Mammary epithelial cell (primary cell): ENCODE measurements at places on chromosomes 2 and 18.

GRCh38 chr2:96528700-96529375 is 7.7 kb upstream of the ARID5A start:
- DNase-seq, result no peak

DNA sequence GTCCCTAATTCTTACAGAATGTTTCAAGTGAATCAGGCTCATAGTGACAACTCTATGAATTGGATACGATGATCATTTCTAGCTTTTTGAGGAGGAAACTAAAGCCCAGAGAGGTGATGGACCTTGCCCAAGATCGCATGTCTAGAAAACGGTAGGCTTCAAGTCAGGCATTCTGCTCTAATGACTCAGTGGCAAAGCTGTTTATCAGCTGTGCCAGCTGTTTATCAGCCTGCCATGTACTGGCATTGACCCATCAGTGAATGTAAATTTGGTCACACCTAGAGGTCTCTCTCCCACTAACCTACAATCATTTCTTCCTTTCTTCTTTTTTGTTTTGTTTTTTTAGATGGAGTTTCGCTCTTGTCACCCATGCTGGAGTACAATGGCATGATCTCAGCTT is 6.1 kb upstream of the DAW1 start:
- no peak for DNase-seq

DNA sequence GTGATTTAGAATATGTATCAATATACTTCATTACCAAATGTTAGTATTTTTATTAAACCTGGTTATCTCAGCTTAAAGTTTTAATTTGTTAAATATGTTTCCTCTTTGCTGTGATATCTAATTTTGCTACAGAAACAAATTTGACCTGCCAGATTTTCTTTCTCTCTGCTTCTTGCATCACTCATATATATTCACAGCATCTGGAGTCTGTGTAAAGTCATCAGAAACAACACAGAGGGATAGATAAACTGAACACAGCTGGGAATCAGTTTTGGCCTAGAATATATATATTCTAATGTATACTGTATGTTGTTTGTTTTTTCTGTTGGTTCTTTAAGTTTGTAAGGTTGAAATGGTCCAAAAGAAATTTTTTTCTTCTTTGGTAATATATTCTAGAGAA is 8.5 kb downstream of the PSMD14 start:
- DNase-seq, result no peak

GRCh38 chr2:60066096-60066839 is 487.2 kb downstream of the BCL11A start:
- DNase-seq, result no peak

DNA sequence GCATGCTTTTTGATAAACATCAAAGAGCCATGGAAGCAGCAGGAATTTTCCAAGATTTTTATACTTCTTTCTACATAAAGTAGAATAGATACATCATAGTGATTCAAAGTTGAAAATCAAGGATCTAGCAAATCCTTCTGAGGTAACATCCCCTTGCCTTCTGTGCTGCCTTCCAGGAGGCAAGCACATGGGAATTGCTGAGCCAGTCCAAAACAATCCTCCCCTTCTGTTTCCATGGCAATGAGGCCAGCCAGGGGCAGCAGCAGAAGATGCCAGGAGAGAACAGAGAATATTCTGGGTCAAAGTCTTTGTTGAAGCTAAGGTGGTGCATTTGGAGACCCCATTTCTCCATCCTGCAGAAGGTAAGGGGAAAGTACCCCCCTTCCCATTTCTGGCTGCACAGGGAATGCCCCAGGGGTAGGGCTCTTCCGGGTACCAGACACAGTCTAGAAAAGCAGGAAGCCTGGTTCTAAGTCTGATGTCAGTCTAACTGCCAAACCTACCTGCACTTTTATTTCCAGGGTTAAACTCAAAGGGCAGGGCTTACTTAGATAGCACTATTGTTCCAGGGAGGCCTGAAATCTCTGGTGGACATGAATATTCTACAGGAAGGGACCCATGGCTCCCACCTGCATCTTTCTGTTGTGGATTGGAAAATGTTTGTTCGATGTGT is 22.1 kb downstream of the CENPA start:
- no peak for DNase-seq

GRCh38 chr18:36459203-36459602 is 161.7 kb downstream of the FHOD3 start:
- DNase-seq, result no peak

GRCh38 chr2:120511536-120511935 is 165.6 kb downstream of the INHBB start:
- DNase-seq, result no peak

DNA sequence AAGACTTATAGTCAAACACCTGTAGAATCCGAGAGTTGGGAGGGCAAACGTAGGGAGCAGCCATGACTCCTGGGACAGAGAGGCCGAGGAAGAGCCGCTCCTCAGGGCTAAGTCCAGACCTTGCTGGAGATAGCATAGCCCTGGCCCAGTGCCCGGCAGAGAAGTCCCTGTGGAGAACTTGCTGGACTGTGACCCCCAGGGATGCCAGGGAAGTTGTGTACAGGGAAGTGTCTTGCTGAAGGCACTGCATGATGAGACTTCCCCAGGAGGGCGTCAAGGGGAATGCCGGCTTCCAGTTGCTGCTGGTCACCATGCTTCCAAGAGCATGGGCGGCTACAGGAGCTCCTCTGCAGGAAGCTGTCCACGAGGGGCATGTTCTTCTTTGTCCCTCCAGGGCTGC is 8.6 kb upstream of the CNDP1 start:
- DNase-seq, result no peak

DNA sequence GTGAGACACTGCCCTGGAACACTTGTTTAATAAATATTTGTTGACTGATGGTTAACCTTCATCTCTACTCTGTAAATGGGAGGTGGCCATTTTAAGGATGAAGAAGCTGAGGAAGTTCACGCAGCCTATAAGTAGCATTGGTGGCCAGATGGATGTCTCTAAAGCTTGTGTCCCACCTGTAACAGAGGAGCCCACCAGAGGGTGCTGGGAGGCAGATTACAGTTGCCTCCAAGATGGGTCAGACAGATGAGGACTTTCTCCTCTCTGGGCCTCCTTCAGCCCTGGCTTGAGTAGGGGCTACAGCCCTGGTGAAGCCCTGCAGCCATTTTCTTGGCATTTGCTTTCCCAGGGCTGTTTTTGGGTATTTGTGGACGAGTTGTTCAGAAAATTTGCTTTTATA is 45.0 kb upstream of the MCFD2 start:
- no peak for DNase-seq
